Activated T-cell treated with anti-CD3 and anti-CD28 coated beads for 24 hours (primary cell): ENCODE measurements at places on chromosomes 7 and 10.
A peak's percentile ranks its signal among the peaks of the same experiment; 100 is the strongest.

DNA sequence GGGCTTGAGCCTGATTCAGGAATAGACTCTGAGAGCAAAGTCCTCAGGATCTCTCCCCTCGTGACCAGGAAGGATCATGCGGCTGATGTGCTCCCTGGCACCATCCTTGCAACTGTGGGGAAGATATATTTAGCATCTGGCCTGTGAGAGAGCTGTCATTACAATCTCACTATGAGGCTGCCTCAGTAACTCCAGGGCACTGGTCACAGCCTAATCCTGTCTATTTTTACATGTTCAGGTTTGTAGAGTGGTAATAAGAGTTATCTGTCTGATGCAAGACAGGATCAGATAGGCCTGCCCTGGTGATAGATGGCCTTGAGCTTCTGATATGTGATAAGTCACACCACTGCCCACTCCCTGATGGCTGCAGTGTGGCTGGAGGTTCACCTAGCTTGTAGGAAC lies 50.7 kb downstream of the PPP1R3C start:
- DNase-seq: no peak

DNA sequence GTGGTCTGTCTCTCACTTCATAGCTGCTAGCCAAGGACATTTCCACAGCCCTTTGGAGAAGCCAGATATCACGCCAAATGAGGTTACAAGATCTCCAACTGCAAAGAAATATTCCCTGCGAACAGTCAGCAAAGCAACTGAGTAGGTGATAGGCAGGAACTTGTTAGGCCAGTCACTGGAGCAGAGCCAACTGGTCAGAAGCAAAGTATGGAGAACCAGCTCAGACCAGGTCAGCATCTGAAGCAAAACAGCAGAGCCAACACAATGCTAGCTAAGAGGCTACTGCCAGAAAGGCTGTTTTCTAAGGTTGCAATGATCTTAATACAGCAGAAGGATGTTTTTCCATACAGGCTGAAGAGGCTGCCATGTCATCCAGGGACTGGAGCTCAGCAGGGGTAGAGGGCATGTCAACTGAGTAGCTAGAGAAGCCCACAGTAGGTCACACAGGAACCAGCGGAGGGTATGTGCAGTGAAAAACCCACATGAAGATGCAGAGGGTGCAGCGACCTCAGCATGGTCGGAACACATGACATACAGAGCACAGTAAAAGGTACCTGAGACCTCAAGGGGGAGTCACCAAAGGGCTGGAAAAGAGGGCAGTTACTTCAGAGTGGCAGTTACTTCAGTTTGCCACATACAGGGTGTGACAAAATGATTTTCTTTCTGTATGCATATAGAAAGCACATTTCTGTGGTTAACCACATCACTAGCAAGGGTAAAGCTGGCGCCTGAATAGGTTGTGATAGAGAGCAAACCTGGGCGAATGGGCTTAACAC lies 8.9 kb downstream of the SEC31B start:
- DNase-seq: peak; percentile 54

DNA sequence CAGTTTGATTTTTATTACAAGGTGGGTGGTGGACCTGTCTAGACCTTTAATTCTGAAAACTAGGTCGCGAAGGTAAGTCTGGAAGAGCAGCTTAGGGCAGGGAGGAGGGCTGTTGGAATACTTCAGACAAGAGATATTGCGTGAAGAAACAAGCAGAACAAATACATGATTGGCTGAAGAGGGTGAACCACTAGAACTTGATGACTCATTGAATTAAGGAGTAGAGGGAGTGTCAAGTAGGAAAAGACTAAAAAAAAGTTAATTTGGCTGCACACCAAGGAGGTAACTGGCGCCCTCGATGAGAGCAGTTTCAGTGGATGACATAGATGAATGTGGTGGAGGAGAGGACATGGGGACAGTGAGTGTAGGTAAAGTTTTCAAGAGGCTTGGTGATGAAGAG lies 41.3 kb downstream of the WNT2 start:
- DNase-seq: no peak

GRCh38 chr7:92279396-92280031 lies 33.7 kb downstream of the ANKIB1 start:
- DNase-seq: no peak

DNA sequence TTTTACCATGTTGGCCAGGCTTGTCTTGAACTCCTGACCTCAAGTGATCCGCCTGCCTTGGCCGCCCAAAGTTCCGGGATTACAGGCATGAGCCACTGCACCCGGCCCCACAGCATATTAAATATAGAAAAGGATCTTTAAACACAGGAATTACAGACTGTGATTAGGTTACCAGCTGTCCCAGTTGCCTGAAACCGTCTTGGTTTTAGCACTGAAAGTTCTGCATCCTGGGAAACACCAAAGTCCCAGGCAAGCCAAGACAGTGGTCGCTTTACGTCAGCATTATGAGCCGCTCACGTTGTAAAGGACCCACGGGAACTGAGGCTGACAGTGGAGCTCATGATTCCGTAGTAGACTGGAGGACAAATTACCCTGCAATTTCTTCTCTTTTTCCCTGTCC lies 69.0 kb upstream of the FAM180A start:
- no peak for DNase-seq

GRCh38 chr10:99920901-99921300 lies 88.8 kb downstream of the DNMBP start:
- DNase-seq: no peak

- DNase-seq: no peak
These were observed 8.0 kb upstream of the CELF2 start for GRCh38 chr10:11009471-11010308.

DNA sequence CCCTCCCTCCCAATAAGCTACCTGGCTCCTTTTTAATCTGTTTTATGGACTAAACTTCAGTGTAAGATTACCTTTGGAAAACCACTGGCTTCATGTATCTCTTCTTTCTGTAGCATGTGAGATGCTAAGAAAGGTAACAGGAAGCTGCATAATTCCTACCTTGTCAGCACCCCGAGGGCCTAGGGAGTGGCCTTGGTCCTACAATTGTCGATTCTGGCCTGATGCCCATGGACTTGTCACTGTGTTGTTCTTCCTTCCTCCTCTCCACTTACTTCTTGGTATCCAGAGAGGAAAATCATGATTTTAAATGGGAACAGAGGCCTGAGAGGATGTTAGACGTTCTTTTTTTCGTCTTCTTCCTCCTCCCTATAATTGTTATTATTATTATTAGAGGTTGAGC lies 42.9 kb upstream of the PDZD8 start:
- DNase-seq: no peak

GRCh38 chr7:107998150-107998549 lies 4.8 kb downstream of the LAMB1 start:
- DNase-seq: no peak

DNA sequence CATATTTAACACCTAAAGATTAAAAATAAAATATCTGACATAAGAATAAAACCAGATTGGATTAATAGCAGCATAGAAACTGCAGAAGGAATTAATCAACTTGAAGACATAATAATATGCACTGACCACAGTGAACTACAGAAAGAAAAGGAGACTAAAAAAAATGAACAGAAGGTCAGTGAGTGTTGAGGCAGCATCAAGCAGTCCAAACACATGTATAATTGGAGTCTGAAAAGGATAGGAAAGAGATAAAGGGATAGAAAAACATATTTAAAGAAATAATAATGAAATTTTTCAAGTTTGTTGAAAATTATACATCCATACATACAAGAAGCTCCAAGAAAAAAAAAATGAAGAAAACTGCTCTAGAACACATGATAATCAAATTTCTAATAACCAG lies 756.2 kb downstream of the GATA3 start:
- no peak for DNase-seq

GRCh38 chr10:24383681-24384106 lies 174.8 kb downstream of the KIAA1217 start:
- no peak for DNase-seq

DNA sequence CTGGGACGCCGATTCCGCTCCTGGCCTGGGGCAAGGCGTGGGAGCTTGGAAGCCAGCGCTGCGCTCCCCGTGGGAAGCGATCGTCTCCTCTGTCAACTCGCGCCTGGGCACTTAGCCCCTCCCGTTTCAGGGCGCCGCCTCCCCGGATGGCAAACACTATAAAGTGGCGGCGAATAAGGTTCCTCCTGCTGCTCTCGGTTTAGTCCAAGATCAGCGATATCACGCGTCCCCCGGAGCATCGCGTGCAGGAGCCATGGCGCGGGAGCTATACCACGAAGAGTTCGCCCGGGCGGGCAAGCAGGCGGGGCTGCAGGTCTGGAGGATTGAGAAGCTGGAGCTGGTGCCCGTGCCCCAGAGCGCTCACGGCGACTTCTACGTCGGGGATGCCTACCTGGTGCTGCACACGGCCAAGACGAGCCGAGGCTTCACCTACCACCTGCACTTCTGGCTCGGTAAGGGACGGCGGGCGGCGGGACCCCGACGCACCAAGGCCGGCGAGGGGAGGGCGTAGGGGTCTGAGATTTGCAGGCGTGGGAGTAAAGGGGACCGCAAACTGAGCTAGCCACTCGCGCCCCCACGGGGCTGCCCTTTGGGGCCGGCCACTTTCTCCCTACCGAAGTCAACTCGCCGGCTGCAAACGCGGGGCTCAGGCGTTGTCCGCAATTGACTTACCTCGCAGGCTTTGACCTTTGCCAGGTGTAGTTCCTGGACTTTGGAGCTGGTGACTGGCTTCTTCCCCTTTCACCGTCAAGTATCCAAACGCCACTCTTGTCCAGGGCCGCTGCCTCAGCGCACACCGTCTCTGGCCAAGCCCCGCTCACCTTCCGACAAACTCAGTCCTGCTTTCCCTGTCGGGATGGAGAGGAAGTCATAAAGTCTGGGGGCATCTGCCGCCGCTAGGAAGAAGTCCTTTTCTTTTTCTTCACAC lies at the start of gene SCIN:
Gene SCIN (plus strand): TSS at position 187 of the 928 bp plus-strand sequence. CDS start 67 bp downstream, at position 254.
- no peak for DNase-seq

DNA sequence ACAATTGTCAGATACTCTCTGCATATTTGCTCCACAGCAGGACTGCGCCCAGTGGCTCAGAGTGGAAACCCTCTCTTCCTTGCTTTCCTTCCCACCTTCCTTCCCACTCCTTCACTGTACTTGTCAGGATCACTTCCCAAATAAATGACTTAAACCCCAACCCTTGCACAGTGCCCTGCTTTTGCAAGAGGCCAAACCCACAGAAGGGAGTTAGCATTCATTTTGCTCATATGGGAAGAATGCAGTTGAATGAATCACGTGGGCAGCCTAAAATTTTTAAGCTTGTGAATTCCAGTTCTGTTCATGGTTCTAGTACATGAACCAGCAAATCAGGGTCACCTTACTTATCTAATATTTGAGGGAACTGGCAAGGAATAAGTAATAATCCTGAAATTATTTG lies 47.7 kb upstream of the SFMBT2 start:
- DNase-seq: no peak

GRCh38 chr7:30349170-30349569 lies 64.8 kb downstream of the ZNRF2 start:
- DNase-seq: no peak

DNA sequence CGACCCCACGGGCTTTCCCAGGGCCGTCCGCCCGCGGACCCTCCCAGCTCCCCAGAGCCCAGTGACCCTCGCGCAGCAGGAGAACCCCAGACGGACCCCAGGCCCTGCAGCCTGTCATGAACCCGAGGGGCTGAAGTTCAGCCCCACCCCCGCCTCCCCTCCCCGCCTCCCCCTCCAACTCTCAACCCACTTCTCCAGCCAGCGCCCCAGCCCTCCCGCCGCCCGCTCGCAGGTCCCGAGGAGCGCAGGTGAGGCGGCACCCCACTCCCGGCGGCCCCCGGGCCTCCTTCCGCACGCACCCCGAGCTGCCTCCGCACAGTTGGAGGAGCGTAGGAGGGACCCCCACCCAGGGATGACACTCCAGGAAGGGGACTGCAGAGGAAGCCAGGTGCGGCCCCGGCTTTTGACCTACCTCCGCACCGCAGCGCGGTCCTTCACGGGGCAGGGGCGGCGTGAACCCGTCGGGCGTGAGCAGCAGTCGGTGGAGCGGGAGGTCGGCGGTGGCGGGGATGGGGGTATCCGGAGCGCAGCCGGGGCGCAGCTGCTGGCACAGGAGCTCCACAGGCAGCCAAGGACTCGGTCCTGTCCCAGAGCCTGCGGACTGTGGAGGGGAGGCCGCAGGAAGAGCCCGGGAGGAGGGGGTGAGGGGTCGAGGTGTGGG lies at the start of gene TMEM176A:
Gene TMEM176A (plus strand): TSS at position 189 of the 661 bp plus-strand sequence. CDS start 782 bp downstream, outside the sequence.
- no peak for DNase-seq

GRCh38 chr7:139682136-139683013 lies 95.4 kb downstream of the HIPK2 start:
- DNase-seq: no peak

- DNase-seq: no peak
These were observed 26.1 kb downstream of the ENKUR start for GRCh38 chr10:24989867-24990266.

GRCh38 chr10:71474702-71475242 lies 78.1 kb downstream of the CDH23 start:
- no peak for DNase-seq

DNA sequence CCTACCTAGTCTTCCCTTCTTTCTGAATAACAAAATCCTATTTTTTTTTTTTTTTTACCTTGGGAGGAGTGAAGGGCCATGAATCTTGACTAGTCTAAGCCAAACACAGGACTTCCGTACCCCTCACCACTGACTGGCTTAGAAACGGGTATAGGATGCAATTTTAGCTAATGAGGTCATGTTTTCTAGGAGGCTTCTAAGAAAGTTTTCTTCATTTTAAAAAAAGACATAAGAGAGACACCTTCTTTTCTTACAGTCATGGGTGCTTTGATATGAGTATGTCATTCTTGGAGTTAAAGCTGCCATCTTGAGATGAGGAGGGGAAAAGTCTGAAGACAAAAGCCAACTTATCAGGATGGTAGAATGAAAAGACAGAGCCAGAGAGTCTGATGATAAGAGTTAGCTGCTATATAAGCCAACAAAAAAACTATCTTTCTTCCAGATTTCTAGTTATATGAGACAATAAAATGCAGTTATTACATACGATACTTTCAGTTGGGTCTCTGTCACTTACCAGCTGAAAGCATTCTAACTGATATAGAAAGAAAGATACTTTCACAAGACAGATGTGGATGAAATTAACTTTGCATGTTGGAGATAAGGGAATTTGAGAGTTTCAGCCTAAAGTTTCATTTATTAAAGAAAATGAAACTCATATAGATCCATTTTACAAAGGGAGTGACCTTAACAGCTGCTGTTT lies 34.0 kb downstream of the ZNF438 start:
- no peak for DNase-seq

- DNase-seq: no peak
These were observed 2.9 kb downstream of the HABP2 start for GRCh38 chr10:113555751-113556150.

DNA sequence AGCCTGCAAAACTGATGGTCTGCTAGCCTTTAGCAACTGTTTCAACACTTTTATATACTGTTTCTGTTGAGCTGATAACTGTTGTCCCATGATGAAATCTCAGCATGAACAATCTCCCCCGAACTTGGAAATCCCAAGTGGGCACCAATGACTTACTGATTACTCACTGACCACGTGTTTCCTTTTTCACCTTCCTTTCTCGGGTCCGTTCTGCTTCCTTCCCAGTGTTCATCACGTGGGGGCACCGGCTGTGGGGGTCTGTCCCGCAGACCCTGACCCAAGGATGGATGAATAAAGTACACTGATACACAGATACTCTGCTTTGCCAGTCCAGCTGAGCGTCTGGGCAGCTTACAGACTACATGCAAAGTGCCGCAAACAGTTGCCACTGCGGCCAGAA lies 39.0 kb upstream of the RASGEF1A start:
- no peak for DNase-seq
